ENCODE measurements at places on chromosomes 3 and 15.

- DNase-seq = no peak
Measured at GRCh38 chr3:77939726-77940125, 899.8 kb downstream of the ROBO2 start.

- peak; percentile 68 for DNase-seq
Measured at GRCh38 chr3:61315871-61316270, 64.6 kb upstream of the FHIT start.

DNA sequence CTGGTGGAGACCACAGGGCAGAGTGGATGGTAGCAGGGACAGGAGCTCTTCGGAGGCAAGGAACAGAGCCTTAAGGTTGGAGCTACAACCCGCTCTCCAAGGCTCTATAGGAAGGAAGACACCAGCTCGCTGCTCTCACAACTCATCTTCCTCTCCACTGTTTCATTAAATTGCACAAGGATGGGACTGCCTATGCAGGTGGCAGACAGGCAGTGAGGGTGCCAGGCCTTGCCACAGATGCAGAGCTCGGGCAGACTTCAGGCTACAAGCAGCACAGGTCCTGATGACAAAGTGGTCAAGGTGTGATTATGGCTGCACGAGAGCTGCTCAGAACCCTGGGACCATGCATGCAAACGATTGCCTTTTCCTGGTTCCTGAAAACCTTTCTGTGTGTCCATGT is 144.6 kb downstream of the FOXP1 start:
- DNase-seq = no peak

DNA sequence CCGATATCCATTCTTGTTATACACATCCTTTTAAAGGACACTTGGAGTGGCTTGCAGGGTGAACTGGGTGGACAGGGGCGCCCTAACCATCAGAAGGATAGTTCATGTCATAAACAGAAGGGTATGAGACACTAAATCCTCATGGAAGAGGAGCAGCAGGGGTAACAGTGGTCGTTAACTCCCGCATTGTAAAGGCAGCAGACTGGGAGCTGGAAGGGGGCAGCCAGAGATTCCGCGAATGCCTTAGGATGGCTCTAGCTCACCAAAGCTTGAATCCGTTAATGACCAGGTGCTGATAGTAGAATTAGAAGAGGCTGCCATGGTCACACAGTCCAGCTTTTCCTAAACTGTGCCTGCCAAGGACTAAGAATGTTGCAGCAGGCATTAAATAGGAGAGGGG is 85.2 kb upstream of the ANKRD34C start:
- DNase-seq = peak; percentile 60

DNA sequence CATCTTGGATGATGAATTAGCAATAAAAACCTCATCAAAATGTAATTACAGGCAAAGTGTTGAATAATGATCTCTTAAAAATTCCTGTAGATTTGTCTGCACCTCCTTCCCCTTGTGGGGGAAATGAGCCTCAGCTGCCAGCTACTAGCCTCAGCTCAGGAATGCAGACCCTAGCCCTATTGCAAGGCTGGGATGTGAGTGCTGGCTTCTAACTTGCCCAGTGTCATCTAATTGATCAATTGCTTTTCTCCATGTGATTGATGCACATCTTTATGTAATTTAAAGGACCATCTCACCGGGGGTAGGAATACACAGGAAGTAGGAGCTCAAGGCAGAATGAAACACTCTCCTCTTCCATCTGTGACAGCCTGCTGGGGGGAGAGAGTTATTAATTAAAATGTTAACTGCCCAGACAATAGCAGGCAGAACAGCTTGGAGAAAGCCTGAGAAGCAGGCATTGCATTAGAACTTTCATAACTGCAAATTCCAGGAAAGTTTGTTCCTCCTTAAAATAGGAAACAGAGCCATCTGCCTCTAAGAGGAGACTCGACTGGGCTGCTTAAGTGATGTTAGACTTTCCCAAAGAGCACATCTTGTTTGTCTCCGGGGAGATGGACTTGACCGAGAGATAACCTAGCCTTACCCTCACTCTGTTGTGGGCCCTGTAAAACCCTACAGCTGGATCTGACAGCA is 69.6 kb downstream of the LRTM1 start:
- no peak for DNase-seq

- no peak for DNase-seq
Measured at GRCh38 chr3:194139814-194140391, 4.0 kb downstream of the HES1 start.

- no peak for DNase-seq
Measured at GRCh38 chr15:76196269-76197231, 114.7 kb downstream of the ETFA start.

DNA sequence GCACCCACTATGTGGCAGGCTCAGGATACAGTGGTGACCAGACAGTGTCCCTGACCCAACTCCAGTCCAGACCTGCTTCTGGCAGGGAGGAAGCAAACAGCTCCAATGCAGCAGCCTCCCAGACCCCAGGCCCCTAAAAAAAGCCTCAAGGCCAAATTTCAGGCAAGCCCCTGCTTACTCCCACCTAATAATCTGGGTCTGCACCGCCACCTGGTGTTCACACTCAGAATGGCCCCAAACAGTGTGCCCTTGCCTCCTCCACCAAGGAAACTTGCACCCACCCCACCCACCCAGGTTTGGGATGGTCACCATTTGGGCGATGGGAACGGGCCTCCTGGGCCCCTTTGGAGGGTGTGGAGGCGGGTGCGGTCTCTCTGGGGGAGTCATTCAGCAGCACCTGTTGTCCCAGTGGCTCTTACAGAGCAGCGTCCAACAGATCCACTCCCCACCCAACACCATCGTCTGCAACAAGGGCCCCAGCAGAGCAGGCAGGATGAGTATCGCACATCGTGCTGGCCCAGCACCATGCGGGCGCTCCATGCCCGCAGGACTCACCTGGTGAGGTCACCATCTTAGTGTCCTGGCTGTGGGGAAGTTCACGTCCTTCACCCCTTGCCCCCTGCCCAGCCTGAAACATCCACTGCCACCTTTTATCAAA is 17.3 kb downstream of the C3orf18 start:
- peak; percentile 81 for DNase-seq

- no peak for DNase-seq
Measured at GRCh38 chr3:128987302-128988100, 6.4 kb downstream of the CFAP92 start.

DNA sequence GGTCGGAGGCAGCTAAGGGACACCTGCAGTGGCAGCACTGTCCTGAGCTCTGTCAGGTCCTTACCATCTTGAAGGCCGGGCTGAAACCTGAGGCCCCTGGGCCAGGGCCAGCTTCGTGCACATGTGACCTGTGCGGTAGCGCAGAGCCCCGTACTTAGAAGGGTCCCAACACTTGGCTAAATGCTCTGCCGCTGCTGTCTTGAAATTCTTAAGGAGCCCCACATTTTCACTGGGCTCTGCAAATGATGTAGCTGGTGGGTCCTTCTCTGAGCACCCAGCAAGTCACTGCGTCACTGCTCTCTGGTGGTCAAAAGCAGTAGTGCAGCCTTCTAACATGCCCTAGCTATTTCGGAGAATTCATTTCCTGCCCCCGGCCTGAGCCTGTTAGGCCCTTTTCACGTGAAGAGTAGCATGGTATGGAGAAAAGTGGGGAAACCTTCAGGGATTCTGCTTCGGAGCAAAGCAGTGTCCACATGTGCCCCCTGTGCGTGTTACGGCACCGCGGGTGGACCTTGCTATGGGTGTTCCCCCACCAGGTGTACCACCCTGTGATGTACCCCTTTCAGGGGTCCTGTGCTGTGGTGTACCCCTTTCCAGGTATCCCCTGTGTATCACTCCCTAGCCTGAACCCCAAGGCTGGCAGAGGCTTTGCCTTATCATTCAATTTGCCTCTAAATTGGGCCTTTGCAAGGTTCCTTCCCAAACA is 79.7 kb downstream of the TMEM266 start:
- peak; percentile 89 for DNase-seq

- no peak for DNase-seq
Measured at GRCh38 chr3:114234745-114235144, 2.6 kb downstream of the ZNF80 start.

DNA sequence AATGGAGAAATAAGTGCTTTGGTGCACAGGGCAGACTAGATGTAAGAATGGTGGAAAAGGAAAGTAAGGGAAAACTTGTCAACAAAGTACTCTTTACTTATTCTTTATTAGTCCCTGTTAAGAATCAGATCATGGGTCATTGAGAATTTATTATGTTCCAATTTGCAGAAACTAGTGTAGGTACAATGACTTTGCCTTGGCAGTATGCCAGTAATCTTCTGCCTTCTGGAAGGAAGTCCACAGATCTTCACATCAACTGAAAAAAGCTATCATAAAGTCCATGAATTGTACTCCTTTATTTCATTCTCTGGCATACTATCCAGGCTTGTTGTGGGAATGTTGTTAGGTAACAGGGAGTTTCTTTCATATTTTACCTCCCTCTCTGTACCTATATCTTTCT is 88.2 kb upstream of the FLNB start:
- no peak for DNase-seq

- no peak for DNase-seq
Measured at GRCh38 chr15:63094495-63094931, 27.1 kb upstream of the LACTB start.

DNA sequence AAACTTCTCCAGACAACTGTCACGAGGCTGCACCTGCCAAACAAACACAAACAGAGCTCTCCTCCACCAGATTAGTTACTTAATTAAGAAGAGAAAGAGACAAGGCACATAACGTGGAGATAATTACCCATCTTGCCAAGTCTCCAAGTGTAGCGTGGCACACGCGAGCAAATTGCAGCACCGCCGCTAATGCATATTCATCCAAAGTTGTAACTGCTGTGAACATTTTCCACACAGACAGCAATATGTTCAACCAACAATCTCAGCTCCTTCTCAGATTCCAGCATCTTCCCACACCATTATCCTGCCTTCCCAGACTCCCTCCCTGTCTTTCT is 309.6 kb upstream of the TLE3 start:
- DNase-seq = no peak

- DNase-seq = no peak
Measured at GRCh38 chr3:148600440-148600839, 97.3 kb upstream of the AGTR1 start.

DNA sequence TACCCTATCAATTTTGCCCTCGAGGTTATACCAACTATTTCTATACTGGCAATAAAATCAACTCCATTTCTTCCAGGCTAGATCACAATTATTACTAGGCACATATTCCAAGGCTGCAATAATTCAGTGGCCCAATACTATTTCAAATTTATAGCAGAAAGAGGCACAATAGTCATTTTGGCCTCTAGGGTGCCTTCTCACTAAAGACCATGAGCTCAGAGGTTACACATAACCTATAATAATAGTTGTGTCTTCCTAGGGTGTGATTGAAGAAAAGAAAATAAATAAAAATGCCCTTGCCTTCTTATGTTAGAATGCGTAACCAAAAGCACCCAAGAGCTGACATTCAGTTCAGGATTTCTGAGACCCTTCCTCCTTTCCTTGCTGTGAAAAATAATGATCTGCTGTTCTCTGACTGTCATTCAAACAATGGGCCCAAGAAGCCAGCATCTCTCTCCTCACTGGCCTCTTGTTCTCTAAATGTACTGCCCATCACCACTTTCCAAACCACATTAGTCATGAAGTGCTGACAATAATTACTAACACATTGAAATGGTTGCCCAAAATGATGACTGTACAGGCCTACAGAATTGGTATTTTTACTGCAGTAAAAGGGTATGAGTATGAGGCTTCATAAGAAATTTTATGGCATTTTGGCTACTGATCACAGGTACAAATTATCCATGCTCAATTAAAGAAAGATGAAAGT is 244.8 kb downstream of the LRRN1 start:
- DNase-seq = no peak

DNA sequence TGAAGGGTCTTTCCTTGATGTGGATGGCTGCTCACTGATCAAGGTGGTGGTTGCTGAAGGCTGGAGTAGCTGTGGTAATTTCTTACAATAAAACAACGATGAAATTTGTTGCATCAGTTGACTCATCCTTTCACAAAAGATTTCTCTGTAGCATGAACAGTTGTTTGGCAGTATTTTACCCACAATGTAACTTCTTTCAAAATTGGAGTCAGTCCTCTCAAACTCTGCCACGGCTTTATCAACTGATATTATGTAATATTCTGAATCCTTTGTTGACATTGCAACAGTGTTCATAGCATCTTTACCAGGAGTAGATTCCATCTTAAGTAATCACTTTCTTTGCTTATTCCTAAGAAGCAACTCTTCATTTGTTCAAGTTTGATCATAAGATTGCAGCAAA is 252.6 kb downstream of the UBE2E2 start:
- no peak for DNase-seq

GRCh38 chr3:175357758-175358157 is 498.6 kb downstream of the NAALADL2 start:
- no peak for DNase-seq

DNA sequence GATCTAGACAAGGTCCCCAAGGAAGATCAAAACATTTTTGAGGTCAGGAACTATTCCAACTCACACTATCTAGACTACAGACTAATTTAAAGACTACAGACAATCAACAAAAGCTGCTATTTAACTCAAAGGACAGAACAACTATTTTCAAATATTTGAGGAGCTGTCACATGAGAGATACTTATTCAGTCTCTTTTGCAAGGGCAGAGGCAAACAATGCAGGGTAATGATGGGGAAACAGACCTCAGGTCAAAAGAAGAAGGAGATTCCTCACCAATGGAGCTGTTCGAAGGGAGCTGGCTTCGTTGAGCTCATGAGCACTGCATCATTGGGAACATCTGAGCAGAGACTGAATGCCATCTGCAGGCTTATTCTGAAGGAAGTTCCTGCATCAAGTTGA is 231.9 kb downstream of the DTWD1 start:
- DNase-seq = no peak

- DNase-seq = no peak
Measured at GRCh38 chr15:76172782-76173181, 113.0 kb downstream of the TMEM266 start.

DNA sequence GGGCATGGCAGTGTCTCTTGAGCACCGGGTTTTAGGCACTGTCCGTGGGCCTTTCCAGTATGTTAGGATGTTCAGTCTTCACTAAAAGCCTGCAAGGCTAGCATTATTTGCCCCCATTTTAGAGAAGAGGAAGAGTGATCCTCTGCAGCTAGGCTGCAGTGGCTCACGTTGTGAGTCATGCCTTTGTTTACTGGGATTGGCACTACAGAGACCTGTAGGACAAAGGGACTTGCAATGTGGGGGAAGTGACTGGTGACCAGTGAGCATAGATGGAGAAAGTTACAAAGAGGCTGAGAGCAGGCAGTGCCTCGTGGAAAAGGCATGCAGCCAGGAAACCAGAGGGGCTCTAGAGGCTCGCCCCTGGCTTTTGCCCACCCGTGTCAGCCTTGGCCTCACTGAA is 26.8 kb upstream of the CPNE9 start:
- no peak for DNase-seq

GRCh38 chr15:31352911-31353811 is 26.5 kb downstream of the KLF13 start:
- no peak for DNase-seq

Data from H9 (cell line).